ENCODE measurements at places on chromosomes 16 and 17.

DNA sequence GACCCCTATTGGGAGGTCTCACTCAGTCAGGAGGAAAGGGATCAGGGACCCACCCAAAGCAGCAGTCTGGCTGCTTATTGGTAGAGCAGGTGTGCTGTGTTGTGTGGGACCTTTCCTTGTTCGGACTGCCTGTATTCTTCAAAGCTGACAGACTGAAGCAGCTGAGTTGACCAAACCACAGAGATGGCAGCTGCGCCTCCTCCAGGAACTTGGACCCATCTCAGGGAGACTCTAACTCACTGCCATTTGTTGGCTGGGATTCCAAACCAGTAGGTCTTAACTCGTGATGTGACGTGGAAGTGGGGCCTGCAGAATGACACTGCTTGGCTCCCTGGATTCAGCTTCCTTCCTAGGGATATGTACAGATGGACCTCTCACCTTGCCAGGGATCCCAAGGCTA, 9.6 kb upstream of the UQCRC2 start:
- DNase-seq, result no peak

DNA sequence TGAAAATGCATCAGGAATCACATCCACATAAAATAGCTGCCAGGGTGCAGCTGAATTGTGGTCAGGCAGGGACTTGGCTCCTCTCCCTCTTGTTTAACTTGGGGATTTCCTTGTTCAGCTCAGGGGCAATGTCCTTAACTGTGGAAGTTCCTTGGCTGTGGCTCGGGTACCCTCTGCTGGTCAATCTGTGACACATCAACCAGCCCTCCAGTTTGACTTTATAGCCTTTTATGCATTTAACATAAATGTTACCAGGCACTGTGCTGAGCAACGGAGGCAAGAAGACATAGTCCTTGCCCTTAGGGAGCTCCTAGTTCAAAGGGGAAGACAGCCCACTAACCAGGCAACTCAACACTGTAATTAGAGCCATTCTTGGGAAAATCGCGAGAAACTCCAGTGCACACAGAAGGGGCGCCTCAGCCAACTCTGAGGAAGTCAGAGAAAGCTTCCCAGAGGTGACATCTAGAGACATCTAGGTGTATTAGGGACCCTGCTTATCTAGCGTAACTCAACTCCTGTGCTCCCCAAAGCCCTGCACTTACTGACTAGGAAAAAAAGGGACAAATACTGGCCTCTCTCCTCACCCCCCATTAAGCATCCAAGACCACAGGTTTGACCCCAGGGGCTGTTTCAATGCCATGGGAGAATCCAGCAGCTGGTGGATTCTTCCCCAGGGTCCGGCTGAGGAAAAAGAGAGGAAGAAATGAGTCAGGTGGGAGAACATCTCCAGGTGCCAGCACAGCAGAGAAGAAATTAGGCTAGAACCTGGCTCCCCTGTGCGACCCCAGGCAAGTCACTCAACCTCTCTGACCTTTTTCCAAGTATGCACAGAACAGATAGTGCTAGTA, 17.3 kb upstream of the EEF2K start:
- peak; percentile 88 for DNase-seq

GRCh38 chr16:80231121-80231520, 309.7 kb upstream of the DYNLRB2 start:
- DNase-seq, result peak; percentile 68

DNA sequence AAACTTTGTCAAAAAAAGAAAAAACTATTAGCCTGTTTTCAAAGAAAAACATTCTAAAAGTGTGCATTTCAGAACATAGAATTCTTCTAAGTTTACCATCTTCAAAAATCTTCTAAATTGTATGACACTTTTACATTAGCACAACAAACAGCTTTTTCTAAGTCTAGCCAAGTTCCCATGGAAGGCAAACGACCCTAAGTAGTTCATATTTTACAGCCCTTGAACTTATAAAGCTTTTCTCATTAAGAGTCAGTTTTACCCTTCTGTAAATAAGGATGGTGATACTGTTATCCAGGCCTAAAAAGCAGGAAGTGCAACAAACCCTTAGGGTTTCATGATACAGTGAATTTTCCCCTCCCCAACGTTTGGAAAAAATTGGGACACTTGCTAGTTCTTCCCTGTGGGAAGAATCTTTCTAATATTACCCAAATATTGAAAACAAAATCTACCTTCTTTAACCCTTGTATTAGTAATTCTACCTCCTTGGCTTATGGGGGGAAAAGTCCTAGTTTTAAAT, 4.0 kb upstream of the ARL6IP1 start:
- DNase-seq, result no peak

GRCh38 chr16:69318911-69319289, 7.8 kb downstream of the VPS4A start:
- no peak for DNase-seq

GRCh38 chr17:39598630-39599003, 9.1 kb downstream of the NEUROD2 start:
- no peak for DNase-seq

DNA sequence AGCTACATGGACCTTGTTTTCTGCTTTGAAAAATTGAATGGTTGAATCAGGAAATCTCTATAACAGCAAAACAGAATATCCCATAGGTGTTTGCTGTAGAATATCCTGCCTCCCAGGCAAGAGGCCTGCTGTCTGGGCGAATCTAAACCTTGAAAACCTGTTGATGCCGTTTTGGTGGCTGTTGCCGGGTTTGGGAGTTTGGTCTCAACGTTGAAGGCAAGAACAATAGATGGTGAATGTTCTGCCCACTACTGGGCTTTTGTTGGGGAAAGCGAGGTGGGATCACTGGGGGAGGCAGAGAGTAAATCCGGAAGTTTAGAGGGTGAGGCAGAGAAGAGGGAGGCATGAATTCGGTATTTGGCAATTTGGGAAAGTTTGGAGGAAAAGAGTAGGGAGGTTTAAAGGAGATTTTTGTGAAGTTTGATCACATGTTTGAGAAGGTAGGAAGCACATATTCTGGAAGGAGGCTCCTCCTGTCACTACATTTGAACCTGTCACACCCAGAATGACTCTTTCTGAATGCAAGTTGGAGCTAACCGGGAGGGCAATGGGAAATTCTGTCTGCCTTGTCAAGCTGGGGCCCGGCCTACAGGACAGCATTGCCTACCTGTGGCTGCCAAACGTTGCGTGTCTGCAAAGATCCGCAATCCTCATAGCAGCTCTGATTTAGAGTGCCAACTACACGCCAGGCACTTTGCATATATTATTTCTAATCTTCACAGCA, 46.5 kb downstream of the GPRC5B start:
- no peak for DNase-seq

DNA sequence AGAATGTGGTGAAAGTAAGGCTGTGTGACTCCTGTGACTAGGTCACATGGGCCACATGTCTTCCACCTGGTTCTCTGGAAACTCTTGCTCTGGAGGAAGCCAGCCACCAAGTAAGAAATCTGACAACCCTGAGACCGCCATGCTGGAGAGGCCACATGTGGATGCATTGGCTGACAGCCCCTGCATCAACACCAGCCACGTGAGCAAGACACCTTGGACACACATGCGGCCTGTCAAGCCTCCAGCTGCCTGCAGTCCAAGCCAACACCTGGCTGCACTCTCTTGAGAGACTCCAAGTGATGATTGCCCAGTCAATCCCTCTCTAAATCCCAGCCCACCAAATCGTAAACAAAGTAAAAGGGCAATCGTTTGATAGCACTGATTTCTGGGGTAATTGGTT, 112.6 kb downstream of the FOXL1 start:
- DNase-seq, result no peak

GRCh38 chr16:21628121-21628726, 24.2 kb downstream of the IGSF6 start:
- no peak for DNase-seq

- no peak for DNase-seq
Measured at GRCh38 chr17:68239632-68240366, 8.0 kb upstream of the AMZ2 start.

DNA sequence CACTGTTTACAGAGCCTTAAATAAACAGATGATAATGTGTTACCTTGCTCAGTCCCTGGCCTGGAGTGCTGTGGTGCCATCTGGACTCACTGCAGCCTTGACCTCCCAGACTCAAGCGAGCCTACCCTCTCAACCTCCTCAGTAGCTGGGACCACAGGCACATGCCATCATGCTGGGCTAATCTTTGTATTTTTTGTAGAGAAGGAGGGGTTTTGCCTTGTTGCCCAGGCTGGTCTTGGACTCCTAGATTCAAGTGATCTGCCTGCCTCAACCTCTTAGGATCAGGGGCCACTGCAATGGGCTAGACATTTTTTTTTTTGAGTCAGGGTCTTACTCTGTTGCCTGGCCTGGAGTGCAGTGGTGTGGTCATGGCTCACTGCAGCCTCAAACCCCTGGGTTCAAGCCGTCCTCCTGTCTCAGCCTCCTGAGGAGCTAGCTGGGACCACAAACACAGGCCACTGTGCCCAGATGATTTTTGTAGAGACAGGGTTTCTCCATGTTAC, 5.0 kb upstream of the NAGLU start:
- DNase-seq, result no peak

- DNase-seq, result no peak
Measured at GRCh38 chr16:83606486-83607030, 201.2 kb upstream of the HSBP1 start.

GRCh38 chr16:68072038-68072695, 13.0 kb upstream of the NFATC3 start:
- peak; percentile 98 for DNase-seq

- no peak for DNase-seq
Measured at GRCh38 chr16:89000207-89000959, 23.4 kb upstream of the CBFA2T3 start.

- DNase-seq, result no peak
Measured at GRCh38 chr16:11325404-11326083, 19.7 kb upstream of the RMI2 start.

- no peak for DNase-seq
Measured at GRCh38 chr16:87968541-87968940, 17.3 kb downstream of the BANP start.

- DNase-seq, result no peak
Measured at GRCh38 chr17:48283907-48284306, 146.1 kb downstream of the SKAP1 start.

- no peak for DNase-seq
Measured at GRCh38 chr16:77541165-77541564, 106.3 kb upstream of the ADAMTS18 start.

DNA sequence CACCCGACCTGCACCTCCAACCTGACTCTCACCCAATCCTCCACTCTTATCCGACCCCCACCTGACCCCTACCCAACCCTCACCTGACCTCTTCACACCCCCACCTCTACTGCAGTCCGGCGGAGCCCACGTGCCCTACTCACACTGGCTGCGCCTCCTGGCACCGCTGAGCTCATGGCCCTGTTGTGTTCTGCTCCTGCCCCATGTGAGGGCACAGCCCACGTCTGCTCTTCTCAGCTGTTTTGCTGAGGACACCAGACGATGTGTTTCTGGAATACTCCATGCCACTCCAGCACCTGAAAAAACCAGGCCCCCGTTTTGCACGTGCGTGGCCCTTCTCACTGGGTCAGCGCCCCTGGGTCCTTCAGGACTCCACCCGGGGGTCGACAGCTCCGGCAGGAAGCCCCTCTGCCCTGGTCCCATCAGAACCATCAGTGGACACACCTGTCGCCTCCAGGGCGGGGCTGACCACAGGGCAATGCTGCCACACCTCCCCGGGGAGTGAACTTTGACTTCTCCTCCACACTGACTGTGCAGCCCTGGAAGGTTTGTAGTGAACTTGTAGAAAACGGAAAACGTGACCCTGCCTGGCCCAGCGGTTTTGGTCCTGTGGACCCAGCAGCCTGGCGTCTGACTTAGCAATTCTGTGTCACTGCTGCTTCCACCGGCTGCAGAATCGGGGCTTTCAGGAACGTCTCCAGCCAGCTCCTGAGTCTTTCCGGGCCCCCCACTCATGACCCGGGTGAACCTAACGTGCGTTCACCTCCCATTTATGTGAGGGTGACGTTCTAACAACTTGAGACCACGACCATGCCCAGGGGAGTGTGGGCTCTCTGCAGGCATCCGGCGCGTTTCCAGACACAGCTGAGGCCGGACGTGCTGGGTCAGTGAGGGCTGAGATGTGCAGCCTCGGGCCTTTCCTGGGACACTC, 5.7 kb upstream of the RAB40B start:
- DNase-seq, result no peak

GRCh38 chr16:68202091-68202519, 33.8 kb downstream of the ESRP2 start:
- DNase-seq, result no peak
